ENCODE measurements at places on chromosomes 1 and 21. TPM values are rescaled to one million over a fixed set of nuclear protein-coding genes. Genes with fewer than 3 reads are reported as not detected.

Gene CACHD1
- 4.9 TPM for total RNA-seq

Gene SPRR1B
- total RNA-seq = not detected

Gene GJC2
- total RNA-seq = 2.8 TPM

Gene GSTM3
- 10.7 TPM for total RNA-seq

Gene CREG1
- 15.5 TPM for total RNA-seq

Gene DMRTB1
- not detected for total RNA-seq

Gene THAP3
- total RNA-seq = 30.7 TPM

Gene FAM163A
- not detected for total RNA-seq

Gene CDCA8
- 1.4 TPM for total RNA-seq

Gene GUCA2A
- not detected for total RNA-seq

Gene PLPPR4
- not detected for total RNA-seq

Gene PPIAL4G
- 2.6 TPM for total RNA-seq

Gene OR2L3
- not detected for total RNA-seq

Gene OLIG2
- not detected for total RNA-seq

Gene SMAP2
- total RNA-seq = 160 TPM

Data from naive thymus-derived CD8-positive, alpha-beta T cell (primary cell).